ENCODE measurements at places on chromosomes 11 and 22.

GRCh38 chr11:85752201-85752889 lies 58.6 kb downstream of the SYTL2 start:
- no peak for DNase-seq

- DNase-seq = no peak
Measured at GRCh38 chr11:20631519-20632168, 32.2 kb downstream of the SLC6A5 start.

- DNase-seq = no peak
Measured at GRCh38 chr11:15180212-15180792, 65.6 kb downstream of the INSC start.

DNA sequence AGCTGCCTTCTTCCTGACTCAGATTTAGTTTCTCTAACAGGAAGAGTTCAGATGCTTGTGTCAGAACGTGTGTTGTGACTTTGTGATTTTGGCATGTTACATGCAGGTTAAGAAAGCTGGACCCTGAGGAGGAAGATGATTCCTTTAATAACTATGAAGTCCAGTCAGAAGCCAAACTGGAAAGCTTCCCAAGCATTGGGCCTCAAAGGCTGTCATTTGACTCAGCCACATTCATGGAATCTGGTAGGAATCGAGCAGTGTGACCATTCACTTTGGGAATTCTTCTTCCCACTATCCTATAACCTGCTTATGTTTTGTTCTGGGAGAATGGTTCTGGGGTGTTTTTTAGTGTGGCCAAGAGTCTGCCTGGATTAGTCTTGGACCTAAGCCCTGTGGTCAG lies 48.0 kb downstream of the CABIN1 start:
- no peak for DNase-seq

GRCh38 chr22:36103891-36104290 lies 56.7 kb downstream of the APOL3 start:
- DNase-seq = no peak

DNA sequence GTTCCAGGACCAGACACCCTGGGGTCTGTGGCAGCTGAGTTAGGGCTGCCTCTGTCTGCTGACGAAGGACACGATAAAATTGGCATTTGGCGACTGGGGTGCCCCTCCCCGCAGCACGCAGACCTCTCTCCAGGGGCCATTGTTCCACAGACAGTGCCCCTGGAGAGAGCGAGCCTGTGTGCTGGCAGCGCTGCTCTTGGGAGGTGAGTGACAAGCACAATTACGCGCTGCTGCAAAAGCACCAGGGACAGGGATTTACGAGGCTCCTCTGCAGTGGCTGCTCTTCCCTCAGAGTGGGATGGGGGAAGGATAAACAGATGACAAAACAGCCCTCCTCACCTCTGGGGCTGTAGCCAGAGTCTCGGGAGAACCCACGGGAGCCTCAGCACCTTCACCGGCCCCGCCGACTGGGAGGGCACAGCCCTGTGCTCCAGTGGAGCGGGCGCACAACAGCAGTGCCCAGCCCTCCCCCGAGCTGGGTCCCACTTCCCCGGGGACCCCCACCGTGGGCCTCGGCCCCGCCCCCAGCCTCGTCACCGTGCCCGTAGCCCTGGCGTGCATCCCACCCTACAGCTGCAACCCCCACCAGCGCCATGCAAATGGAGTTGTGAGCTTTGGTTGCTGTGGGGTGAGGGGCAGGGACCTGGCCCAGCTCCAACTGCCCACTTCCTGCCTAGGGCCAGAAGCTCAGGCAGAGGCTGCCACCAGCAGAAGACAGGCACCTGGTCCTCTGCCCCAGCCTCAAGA lies 19.6 kb downstream of the CHID1 start:
- DNase-seq = no peak

GRCh38 chr11:27201454-27202302 lies 161.1 kb downstream of the BBOX1 start:
- DNase-seq = no peak

DNA sequence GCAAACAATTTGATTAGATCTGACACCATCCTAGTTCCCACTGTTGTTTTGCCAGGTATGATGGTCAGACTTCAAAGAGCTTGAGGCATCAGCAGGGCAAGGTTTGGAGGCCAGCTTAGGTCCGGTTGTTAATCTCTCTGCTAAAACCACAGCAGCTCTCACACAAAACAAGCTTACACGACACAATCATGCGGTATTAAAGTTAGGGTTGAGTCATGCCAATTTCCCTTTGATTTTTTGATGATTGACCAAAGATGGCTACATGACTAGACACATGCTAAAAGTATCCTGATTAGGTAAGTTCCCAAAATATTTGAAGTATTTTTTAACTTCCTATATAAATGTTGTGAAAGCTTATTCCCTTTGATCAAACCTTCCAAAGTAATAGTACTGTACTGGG lies 145.9 kb downstream of the ELP4 start:
- no peak for DNase-seq

DNA sequence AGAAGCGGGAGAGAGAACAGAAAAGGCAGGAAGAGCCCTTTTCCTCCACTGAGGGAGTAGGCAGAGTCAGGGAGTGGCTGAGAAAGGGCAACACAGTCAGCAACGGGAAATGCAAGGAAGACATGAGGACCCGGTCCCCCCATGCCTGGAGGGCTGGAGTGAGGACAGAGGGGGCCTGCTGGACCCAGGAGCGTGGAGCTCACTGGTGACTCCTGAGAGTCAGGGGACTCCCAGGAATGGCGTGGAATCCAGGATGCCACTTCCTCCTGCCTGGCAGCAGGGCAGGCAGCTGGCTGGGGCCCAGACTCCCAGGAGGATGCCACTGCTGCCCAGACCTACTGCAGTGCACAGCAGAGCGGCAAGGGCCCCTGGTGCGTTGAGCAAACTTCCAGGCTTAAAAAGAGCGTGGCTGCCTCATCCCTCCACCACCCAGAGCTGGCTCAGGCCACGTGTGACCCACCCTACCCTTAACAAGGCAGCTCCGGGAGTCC lies 11.3 kb downstream of the C11orf21 start:
- no peak for DNase-seq

DNA sequence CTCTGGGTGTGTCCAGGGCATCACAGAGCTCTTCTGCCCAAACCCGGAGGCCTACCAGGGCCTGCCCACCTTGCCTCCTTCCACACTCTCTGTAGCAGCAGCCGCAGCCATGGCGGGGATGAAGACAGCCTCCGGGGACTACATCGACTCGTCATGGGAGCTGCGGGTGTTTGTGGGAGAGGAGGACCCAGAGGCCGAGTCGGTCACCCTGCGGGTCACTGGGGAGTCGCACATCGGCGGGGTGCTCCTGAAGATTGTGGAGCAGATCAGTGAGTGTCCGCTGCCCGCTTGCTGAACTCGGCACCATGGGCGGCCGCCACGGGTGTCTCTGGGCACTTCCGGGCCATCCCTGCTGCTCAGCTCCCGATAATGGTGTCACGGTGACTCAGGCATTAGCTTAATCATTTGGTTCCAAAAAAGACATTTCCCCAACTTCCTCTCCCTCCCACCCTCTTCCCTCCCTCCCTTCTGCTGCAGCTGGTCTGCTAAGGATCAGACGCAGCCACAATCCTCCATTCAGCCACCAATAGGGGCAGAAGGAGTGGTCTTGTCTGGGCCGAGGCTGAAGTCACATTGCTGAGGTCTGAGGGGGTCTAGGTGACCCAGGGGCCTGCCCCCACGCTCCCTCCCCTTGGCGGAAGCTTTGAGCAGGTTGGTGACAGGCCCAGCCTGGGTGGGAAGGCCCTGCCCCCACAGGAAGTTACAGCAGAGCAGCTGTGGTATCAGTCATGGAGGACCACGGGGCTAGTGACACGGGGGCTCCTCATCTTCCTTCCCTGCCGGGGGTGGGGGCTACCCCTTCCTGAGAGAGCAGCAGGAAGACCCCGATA lies 950 bp downstream of the FERMT3 start:
- peak; percentile 77 for DNase-seq

DNA sequence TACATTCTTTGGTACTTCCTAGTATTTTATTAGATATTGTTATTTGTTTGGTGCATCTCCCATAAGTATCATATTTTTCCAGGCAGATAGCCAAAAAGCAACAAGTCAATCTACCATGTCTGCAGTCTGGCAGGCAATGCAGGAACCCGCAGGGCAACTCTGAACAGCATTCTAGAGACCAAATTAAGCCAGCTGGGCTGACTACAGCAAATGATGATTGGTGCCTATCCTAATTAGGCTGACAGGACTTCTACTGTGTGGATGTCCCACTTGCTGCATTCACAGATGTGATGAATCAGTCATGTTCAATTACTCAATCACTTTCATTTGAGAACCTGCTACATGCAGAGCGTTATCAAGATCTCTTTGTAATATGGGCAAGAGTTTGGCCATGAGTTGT lies 40.3 kb upstream of the AMOTL1 start:
- DNase-seq = no peak

- DNase-seq = peak; percentile 97
Measured at GRCh38 chr11:66222358-66223149, 45.9 kb upstream of the RAB1B start.

GRCh38 chr11:95478003-95478402 lies 247.0 kb upstream of the SESN3 start:
- no peak for DNase-seq

- no peak for DNase-seq
Measured at GRCh38 chr11:91164452-91164822, 941.6 kb upstream of the CHORDC1 start.

DNA sequence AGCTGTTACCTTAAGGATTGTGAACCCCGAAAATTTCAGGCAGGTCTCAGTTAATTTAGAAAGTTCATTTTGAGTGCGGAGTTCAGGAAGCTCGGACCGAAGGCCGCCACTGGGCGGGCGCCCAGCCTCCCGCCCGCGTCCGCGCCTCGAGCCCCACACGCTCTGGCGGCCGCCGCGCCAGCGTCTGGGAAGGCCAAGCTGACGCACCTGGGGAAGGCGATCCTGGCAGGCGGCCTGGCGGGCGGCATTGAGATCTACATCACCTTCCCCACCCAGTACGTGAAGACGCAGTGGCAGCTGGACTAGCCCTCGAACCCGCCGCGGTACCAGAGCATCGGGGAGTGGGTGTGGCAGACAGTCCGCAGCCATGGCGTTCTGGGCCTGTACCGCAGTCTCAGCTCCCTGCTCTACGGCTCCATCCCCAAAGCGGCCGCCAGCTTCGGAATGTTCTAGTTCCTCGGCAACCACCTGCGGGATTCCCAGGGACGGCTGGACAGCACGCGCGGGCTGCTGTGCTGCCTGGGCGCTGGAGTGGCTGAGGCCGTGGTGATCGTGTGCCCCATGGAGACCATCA lies 79.5 kb downstream of the CCDC83 start:
- DNase-seq = no peak

DNA sequence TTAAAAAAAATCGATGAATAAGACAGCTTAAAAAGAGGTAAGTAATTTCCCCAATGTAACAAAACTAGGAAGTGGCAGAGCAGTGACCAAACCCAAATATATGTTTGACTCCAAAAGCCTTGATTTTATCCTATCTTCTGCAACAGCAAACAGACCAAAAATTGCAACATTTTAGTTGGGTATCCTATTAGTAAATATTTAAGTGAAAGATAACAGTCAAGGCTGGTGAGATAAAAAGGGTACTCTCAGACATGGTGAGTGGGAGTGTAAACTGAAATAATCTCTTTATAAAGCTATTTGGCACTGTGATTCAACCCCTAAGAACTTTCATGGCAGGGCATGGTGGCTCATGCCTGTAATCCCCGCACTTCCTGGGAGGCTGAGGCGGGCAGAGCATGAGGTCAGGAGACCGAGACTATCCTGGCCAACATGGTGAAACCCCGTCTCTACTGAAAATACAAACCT lies 1.9 kb upstream of the RDX start:
- DNase-seq = no peak

GRCh38 chr11:5691964-5692361 lies 2.4 kb downstream of the TRIM22 start:
- peak; percentile 21 for DNase-seq

GRCh38 chr11:91373497-91373896 lies 851.1 kb upstream of the FAT3 start:
- no peak for DNase-seq

DNA sequence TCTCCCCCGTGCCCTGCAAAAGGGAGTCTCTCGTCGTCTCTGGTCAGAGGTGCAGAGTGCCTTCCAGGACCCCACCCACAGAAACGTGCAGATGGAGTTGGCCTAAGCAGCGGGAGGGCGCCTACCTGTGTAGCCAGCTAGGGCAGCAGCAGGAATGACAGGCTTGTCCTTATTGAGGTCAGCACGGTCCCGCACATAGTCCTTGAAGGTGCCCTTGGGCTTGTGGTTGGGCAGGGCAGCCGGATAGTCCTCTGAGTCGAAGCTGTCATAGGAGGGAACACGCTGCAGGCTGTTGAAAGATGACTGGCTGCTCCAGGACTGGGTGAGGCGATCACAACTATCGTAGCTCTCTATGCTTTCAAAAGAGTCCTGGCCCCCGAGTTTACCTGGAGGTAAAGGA lies 107.3 kb downstream of the ETS1 start:
- DNase-seq = no peak

DNA sequence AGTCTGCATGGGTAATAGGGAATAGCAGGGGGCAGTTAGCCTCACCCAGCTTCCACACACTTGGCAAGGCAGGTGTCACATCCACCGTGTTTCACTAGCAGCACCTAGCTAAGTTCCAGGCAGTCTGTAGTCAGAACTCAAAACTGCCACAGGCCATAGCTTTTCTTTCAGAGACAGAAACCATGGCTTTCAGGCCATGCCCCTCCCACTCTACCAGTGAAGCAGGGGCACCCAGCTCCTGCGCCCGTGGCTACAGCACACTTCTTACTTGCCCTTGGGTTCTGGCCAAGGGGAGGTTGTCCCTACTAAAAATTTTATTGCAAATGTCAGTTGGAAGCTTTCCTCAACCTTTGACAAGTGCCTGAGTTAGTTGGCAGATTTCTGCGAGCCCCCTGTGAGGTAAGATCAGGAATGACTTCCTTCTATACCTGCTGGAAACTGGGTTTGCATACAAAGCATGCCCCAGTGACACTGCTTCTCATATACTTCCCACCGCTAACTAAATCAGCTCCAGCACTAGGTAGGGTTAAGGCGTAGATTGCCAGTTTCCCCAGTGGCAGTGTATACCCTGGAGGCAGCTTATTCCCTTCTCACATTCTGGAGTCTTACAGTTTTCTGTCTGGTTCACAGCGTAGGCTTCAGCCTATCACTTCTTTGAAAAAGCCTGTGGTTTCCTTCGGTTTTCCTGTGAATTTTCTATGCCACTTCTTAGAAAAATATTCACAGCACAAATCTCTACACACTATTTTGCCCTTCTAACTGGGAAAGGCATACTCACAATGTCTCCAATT lies 139.0 kb upstream of the LUZP2 start:
- no peak for DNase-seq

GRCh38 chr22:46833228-46833627 lies 70.8 kb downstream of the TBC1D22A start:
- no peak for DNase-seq

DNA sequence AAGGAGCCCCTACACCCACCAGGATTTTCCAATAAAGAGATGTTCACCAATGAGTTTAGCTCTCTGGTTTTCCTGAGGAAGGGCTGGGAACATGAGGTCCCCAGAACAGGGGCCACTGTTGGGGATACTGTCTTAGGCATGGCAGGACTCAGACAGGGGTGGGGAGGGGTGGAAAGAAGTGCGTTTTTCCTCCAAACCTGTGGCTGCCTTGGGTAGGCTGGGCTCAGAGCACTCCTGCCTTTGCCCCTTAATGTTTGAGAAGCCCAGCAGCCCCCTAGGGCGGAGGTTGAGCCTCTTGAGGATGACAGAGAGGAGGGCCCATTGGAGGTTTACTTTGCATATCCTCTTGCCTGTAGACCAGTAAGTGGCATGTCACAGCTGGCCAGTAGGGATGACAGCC lies 10.6 kb downstream of the MTFP1 start:
- DNase-seq = no peak
